ENCODE measurements at places on chromosomes 7 and 10. TPM values are rescaled to one million over a fixed set of nuclear protein-coding genes. Genes with fewer than 3 reads are reported as not detected.

- no peak for DNase-seq
Measured at GRCh38 chr10:121578965-121579364, 19.3 kb downstream of the FGFR2 start.

- no peak for DNase-seq
Measured at GRCh38 chr7:17626235-17626634, 314.1 kb downstream of the SNX13 start.

GRCh38 chr10:99787782-99788445, 5.5 kb downstream of the ABCC2 start:
- DNase-seq, result no peak

GRCh38 chr7:43954524-43955228, 28.4 kb downstream of the UBE2D4 start:
- no peak for DNase-seq

The ADAM22 gene
- 0.82 TPM for total RNA-seq

- DNase-seq, result no peak
Measured at GRCh38 chr10:76122056-76122455, 690.6 kb downstream of the LRMDA start.

The CRHR2 gene
- total RNA-seq, result not detected

The GDF2 gene
- not detected for total RNA-seq

- peak; percentile 45 for DNase-seq
Measured at GRCh38 chr10:133012573-133013359, 70.4 kb upstream of the CFAP46 start.

DNA sequence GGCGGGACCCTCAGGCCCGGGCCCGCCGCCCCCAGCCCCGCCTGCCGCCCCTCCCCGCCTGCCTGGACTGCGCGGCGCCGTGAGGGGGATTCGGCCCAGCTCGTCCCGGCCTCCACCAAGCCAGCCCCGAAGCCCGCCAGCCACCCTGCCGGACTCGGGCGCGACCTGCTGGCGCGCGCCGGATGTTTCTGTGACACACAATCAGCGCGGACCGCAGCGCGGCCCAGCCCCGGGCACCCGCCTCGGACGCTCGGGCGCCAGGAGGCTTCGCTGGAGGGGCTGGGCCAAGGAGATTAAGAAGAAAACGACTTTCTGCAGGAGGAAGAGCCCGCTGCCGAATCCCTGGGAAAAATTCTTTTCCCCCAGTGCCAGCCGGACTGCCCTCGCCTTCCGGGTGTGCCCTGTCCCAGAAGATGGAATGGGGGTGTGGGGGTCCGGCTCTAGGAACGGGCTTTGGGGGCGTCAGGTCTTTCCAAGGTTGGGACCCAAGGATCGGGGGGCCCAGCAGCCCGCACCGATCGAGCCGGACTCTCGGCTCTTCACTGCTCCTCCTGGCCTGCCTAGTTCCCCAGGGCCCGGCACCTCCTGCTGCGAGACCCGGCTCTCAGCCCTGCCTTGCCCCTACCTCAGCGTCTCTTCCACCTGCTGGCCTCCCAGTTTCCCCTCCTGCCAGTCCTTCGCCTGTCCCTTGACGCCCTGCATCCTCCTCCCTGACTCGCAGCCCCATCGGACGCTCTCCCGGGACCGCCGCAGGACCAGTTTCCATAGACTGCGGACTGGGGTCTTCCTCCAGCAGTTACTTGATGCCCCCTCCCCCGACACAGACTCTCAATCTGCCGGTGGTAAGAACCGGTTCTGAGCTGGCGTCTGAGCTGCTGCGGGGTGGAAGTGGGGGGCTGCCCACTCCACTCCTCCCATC, 82.7 kb downstream of the PAX2 start:
- DNase-seq, result no peak

- no peak for DNase-seq
Measured at GRCh38 chr7:47344171-47344955, 237.5 kb downstream of the TNS3 start.

The LRRC18 gene
- total RNA-seq, result not detected

The FOXI2 gene
- total RNA-seq, result not detected

The PKD2L1 gene
- 0.24 TPM for total RNA-seq

GRCh38 chr7:801940-802381, 30.3 kb upstream of the SUN1 start:
- DNase-seq, result no peak

GRCh38 chr10:27256299-27257189, 15.9 kb upstream of the ACBD5 start:
- DNase-seq, result no peak

The PDLIM1 gene
- 94.0 TPM for total RNA-seq

The C10orf88 gene
- total RNA-seq, result 16.7 TPM

- DNase-seq, result no peak
Measured at GRCh38 chr7:117587931-117588330, 108.1 kb downstream of the CFTR start.

The PNLIP gene
- 1.1 TPM for total RNA-seq

- no peak for DNase-seq
Measured at GRCh38 chr10:6300106-6300783, 97.5 kb downstream of the PFKFB3 start.

DNA sequence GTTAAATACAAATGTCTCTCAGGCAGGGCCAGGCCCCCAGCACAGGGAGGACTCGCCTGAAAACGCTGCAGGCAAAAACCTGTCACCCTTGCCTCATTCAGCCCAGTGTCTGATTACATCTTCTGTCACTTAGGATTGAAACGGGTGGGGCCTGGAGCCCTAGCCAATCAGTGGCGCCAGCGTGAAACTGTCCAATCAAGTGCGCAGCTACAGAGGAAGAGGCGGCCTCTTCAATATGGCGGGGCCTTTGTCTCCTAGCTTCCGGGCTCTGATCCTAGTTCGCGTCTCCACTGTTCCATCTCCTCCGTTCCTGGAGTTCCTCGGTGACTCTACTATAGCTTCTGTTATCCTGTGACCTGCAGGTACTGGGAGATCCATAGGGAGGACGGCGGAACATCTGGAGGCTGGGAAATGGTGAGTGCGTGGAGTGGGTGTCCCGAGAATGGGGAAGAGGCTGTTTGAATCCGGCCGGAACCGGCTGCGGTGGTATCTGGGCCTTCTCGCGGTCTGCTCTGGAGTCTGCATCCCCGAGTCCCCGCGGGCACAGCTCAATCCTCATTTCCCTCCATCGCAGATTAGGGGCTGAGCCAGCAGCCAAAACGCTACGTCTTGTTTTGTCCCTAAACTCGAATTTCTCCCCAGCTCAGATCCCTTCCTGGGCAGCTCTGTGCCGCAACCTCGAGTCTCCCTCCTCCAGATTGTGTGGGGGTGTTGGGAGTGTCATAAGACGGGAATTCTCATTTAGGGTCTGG, at the start of gene ZNF736:
Gene ZNF736, plus strand, starts transcription at position 222 of the 752 bp plus-strand sequence. Its CDS starts 190 bp downstream, at position 412.
- peak; percentile 65 for DNase-seq

DNA sequence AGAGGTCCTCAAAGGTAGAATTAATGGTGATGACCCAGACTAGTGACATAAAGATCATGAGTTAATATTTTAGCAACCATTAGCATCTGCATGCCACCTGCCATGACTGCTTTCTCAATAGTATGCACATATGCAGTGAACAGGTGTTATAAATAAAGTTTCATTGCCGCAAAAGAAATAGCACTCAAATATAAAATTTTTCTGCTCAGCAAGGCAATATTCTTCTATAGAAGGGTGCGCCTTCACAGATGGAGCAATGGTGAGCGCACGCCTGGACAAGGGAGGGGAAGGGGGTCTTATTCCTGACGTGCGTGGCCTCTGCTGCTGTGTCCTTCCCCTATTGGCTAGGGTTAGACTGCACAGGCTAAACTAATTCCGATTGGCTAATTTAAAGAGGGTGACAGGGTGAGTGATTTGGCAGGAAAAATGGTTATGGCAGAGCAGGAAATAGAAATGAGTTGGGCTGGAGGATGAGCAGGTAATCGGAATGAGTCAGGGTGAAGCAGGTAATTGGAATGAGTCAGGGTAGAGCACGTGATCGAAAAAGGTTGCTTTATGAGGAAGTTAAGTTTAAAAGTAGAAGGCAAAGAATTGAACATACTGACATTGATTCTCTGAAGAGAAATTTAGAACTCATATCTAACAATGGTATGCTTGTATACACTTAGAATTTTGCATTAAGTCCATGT, 24.7 kb upstream of the TRIM24 start:
- DNase-seq, result no peak

- DNase-seq, result no peak
Measured at GRCh38 chr10:117348236-117348635, 27.0 kb downstream of the PDZD8 start.

- DNase-seq, result no peak
Measured at GRCh38 chr7:131104596-131105293, 222.9 kb upstream of the MKLN1 start.

The CACNA2D1 gene
- total RNA-seq, result 38.0 TPM

DNA sequence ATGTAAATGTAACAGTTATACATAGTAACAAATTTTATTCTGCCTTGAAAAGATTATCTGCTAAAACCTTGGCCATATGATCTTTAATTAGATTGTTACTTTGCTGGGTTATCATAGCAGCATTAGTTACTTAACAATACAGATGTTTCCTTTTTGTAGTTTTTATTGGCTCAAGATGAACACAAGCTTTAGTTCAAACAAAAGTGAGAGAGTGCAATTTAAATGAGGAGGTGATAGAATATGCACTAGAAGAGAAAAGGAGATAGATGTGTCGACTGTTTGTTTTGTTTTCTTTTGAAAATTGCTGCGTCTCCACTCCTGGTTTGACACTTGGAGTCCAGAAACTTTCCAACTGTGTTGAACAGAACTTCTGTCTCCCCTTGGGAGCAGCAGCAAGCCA, 91.4 kb upstream of the CAV2 start:
- DNase-seq, result no peak

- no peak for DNase-seq
Measured at GRCh38 chr10:48552946-48553564, 51.8 kb downstream of the ARHGAP22 start.

- no peak for DNase-seq
Measured at GRCh38 chr7:134495546-134495945, 31.8 kb upstream of the AKR1B10 start.

The IFIT1B gene
- total RNA-seq, result not detected

The BTBD16 gene
- total RNA-seq, result not detected

The URGCP gene
- 25.3 TPM for total RNA-seq

DNA sequence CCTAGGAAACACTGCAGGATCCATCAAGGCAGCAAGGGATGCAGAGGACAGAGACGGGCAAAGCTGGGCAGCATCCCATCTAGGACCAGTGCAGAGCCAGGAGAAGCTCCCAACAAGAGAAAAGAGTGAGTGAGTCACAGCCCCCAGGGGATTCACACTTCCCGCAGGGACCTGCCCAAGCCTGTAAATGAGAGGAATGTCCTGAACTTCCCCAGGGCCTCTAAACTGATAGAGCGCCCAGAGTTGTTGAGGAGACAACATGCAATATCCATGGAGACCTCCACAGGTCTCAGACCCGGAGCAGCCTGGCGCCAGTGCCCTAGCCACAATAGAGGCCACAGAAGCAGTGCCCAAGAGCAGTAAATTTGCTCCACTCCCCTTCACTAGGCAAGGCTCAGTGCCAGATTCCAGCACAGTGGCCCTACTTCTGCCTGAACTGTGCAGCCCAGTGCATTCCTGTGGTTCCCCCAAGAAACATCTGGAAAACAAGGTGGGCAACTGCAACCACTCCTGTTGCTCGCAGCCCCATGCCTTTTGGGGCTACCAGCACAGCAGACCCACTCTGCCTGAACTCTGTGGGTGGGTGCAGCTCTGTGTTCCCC, 567.5 kb downstream of the POM121L12 start:
- DNase-seq, result no peak

GRCh38 chr7:135337977-135338550, 104.4 kb downstream of the STRA8 start:
- DNase-seq, result no peak

DNA sequence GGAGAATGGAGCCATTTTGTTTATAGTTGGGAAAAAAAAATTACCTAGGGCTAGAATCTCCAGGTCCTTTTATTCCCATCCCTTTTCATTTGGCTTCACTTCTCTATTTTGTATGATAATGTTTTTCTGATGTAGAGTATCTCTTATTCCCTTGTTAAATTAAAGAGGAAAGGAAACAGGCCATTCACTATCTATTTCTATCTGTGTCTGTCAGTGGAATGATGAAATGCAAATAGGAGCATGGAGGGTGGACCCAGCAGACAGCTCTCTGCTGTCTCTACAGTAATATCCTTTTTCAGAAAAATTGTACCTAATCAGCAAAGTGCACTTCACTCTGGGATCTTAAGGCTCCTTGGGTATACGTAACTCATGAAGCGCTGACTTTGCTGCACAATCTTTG, 136.0 kb downstream of the SRI start:
- DNase-seq, result no peak
